Psoas muscle (tissue), 8 donors: ENCODE measurements at places on chromosomes 6 and 20. TPM values are rescaled to one million over a fixed set of nuclear protein-coding genes. Genes with fewer than 3 reads are reported as not detected.

The DHX35 gene
- polyA plus RNA-seq: 9.1 TPM

The KIAA0408 gene
- polyA plus RNA-seq: 4.4 TPM

The TBPL1 gene
- polyA plus RNA-seq: 11.7 TPM

The MTG2 gene
- polyA plus RNA-seq: 56.2 TPM

The OR2H2 gene
- polyA plus RNA-seq: not detected

The LAMA2 gene
- 11.1 TPM for polyA plus RNA-seq

The ABHD16B gene
- 0.34 TPM for polyA plus RNA-seq

The ZNF391 gene
- polyA plus RNA-seq: 0.15 TPM

The OR2H1 gene
- polyA plus RNA-seq: not detected
